ENCODE measurements at places on chromosomes 5 and 9.

- peak; percentile 27 for DNase-seq
These were observed 15.7 kb upstream of the OR13C8 start for GRCh38 chr9:104553261-104553660.

DNA sequence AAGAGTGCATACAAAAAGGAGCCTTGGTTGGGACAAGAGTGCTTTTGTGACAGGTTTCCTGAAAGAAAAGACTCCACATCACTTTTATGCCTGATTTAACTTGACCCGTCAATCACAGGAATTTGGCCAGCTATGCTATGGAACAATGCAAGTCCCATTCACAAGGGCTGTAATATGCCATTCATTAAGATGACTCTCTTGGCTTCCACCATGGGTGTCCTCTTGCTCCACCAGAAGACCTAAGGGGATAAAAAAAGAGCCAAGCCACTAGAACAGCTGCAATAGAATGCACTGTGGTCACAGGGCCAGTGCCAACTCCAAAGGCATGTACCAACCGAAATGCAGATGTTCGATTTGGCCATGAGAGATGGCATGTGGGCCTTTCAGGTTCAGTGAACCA lies 480.1 kb upstream of the MPDZ start:
- no peak for DNase-seq

DNA sequence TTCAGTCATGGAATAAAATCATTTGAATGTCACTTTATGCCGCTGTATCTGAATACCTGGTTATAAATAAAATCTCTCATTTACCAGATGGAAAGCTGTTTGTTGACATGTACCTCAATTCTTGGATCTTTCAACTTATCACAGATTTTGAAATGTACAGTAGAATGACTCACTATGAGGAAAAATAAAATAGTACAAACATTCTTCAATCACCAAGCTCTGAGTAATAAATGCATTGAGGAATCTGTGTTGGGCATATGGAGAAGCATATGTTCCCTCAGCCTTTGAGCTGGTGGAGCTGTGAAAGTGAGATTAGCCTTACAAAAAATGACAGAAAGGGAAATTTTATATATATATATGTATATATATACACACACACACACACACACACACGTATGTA lies 175.4 kb downstream of the KIAA0825 start:
- no peak for DNase-seq

GRCh38 chr5:146221234-146221633 lies 17.8 kb downstream of the RBM27 start:
- no peak for DNase-seq

GRCh38 chr9:129335464-129336129 lies 157.5 kb upstream of the IER5L start:
- DNase-seq = no peak

DNA sequence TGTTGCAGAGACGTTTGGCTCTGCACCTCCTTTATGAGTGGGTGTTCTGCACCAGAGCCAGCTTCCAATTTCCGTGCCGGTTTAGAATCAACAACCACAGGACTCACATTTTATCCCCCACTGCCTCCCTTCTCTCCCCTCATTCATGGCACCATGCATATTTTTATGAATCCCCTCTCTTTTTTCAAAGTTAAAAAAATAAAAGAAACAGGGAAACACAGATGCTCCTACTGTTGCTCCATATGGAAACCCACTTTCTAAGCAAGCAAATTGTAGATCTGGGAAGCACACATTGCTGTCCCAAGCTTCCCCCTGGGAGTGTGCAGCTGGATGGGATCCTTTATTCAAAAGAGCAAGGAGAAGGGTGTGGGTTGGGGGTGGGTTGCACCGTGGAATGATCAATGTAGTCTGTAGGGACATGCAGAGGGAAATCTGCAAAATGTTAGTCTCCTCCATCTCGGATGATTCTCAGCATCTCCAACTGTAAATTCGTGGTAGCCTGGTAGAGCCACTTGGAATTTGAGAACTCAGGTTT lies 410.0 kb upstream of the ADAMTSL1 start:
- no peak for DNase-seq

- DNase-seq = no peak
These were observed 77.1 kb upstream of the RETREG1 start for GRCh38 chr5:16693879-16694278.

DNA sequence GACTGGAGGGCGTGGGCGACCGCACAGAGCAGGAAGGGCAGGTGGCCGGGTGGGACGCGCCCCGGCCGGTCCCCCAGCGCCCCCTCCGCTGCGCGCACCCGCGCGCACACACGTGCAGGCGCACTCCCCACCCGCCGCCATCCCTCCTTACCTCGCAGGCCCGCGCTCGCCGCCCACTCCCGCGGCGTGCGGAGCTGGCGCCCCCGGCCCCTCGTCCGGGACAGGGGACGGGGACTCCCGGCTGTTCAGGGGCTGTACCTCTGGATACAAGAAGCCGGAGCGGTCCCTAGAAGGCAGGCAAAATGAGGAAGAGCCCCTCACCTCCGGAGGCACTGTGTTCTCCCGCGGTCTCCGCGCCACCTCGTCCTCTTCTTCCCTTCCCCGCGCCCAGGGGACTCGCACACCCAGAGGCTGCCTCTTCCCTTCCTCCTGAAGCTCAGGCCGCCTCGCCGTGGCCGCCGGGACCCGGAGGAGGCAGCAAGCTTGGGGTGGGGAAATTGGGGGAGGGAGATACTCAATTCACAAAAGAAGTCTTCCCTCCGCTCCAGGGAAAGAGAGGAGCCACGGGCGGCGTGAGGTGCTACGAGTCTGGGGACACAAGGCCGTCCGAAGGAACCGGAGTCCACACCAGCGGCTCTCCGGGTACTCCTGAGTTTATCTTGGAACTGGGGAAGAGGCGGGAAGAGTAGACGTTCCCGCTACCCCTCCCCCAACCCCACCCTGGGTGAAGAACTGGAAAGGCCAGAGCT lies 1.4 kb upstream of the GABRB2 start:
- DNase-seq = no peak

GRCh38 chr5:62376064-62376463 lies 27.6 kb downstream of the DIMT1 start:
- DNase-seq = peak; percentile 5

DNA sequence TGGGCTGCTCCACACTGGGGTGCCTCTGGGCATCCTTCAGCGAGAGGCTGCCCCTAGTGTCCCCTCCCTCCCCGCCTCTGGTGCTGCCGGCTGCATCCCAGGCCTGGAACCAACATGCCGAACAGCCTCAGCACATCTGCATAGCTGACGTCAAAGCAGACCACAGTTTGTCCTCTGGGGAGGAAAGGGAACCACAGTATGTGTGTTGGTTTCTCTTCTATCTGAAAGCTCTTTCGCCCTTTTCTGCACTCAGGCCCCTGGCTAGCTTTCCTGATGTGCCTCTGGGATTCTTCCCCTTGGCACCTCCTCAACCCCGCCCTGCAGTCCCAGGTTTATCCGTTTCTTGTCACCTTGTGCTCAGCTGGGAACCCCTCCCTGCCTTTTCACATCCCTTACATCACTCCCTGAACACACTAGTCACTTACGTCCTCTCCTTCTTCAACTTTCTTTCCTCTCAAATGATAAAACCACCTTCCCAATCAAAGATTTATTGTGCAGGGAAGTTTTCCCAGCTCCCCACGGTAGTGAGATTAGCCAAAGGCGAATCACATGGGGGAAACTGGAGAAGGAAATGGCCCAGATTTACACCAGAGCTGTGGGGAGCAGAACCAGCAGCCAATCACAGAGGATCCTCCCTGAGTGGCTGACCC lies 35.5 kb upstream of the B4GALT1 start:
- no peak for DNase-seq

DNA sequence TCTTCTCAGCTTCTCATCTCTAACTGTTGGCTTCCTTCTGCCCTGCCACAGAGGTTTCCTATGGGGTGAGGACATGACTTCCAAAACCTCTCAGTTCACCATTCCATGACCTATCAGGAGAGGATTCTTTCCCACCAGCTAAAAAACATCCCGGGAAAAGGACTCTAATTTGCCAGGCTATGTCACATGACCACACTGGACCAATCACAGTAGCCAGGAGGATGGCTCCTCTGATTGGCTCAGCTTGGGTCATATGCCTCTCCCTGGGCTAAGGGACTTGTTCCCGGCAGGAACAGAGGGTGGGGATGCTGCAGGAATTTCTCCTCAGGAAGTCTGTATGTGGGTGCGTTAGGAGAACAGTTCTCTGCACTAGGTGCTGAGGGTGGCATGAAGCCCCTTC lies 40.3 kb upstream of the XPA start:
- DNase-seq = peak; percentile 27

GRCh38 chr5:34616651-34617050 lies 39.5 kb upstream of the RAI14 start:
- no peak for DNase-seq

GRCh38 chr9:70987986-70988385 lies 133.4 kb downstream of the TRPM3 start:
- DNase-seq = peak; percentile 48

DNA sequence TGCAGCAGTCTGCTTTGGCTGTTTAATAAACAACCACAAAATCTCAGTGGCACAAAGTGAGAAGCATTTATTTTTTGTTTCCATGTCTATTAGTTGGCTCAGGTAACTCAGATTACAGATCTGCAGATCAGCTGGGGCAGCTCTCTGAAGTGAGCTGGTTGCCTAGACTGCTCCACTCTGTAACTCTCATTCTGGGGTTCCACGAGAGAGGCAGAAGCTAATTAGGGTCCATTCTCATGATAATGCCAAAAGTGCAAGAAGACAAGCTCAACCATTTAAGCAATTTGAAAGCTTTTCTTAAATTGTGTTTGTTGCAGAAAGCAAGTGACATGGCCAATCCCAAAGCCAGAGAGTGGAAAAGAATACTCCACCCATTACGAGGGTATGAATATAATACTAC lies 13.2 kb downstream of the MEIKIN start:
- no peak for DNase-seq

DNA sequence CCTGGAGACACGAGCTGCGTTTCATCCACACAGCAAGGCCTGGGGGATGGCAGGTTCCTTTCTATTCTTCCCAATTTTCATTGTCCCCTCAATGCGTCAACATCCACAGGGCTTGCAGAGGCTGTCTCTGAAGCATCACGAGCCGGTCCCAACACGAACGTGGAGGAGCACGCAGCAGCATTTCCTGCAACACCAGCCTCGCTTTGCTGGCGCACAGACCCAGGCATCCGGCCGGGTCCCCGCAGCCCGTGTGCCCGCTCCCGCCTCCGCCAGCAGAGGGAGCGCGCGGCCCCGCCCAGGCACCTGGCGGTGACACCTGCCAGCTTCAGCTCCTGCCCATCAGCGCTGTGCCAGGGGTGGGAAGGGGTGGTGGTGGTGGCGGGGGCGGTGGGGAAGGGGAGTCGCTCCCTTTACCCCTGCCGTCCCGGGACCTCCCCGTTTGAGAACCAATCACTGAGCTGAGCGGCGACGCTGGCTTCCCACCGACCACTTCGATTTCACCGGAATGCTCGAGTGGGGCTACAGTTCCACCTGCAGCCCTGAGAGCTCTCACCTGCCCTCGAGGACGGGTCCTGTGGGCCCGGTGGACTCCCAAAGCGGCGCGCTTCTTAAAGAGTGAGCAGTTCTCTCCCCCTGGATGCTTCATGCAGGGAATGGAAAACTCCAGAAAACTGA lies 464.5 kb downstream of the ICE1 start:
- DNase-seq = no peak

GRCh38 chr5:146363161-146363874 lies 24.7 kb downstream of the POU4F3 start:
- no peak for DNase-seq

GRCh38 chr9:85569988-85570387 lies 171.8 kb downstream of the AGTPBP1 start:
- DNase-seq = no peak

GRCh38 chr5:30804739-30805505 lies 388.6 kb upstream of the CDH6 start:
- peak; percentile 7 for DNase-seq

DNA sequence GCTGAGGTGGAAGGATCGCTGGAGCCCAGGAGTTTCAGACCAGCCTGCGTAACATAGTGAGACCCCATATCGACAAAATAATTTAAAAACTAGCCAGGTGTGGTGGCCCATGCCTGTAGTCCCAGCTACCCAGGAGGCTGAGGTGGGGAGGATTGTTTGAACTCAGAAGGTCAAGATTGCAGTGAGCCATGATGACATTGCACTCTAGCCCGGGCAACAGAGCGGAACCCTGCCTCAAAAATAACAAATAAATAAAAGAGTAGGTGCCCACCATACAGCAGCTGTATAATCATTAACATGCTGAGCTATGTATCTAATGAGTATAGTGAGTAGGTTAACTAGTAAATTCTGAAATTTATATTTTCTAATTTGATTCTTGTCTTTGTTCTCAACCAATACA lies 11.0 kb upstream of the ATP6V0E1 start:
- no peak for DNase-seq

DNA sequence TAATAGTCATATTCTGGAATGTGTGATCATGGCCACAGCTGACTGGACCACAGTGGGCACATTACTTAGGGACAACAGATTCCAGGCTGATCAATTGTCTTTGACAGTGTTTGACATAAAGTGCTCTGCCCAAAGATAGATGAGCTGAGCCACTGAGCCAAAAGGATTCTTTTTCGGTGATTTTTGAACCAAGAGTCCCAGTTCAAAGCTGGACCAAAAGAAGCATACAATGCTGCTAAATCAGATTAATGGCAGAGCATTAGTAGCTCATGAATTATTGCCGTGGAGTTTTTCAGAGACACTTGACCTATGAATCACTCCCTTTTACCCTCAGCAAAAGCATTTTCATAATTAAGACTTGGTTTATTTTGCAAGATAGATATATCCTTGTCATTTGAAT lies 160.6 kb downstream of the IZUMO3 start:
- DNase-seq = no peak

- no peak for DNase-seq
These were observed 100.5 kb upstream of the PRRC1 start for GRCh38 chr5:127416906-127417305.

GRCh38 chr5:72007336-72008111 lies 99.8 kb upstream of the MAP1B start:
- DNase-seq = no peak

- DNase-seq = no peak
These were observed 11.3 kb downstream of the CARD19 start for GRCh38 chr9:93107151-93107824.

DNA sequence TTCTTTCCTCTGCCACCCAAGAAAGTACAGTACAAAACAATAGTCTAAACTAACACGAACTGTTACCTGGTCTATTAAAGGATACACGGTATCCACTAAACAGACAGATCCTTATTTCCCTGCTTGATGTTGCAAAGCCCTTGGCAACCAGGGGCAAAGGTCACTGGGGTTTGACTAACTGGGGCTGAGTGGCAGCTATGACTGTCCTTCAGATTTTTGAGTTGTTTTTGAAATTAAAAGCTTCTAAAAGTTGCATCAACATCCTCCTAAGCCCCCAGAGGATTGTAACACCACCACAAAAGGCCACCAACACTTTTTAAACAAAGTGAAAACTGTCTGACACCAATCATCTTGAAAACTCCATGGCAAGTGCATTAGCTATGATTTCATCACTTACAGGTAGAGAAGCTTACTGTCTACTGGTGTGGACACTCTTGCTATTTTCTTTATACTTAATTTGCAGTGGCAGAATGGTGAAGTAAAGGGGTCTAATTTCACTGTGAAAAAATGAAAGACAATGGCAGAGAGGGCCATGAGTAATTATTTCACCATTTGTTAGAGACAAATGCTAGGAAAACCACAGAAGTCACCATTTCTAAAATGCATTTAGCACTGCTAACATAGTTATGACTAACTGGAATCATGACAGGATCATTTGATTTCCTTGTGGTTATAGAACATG lies 292.4 kb downstream of the EFNA5 start:
- DNase-seq = no peak

Measured in NCI-H226 (cell line).